CD4-positive, alpha-beta T cell treated with Interleukin-4 for 4 hours (primary cell): ENCODE measurements at places on chromosomes 3 and 15.

GRCh38 chr3:174784206-174784934 lies 74.8 kb upstream of the NAALADL2 start:
- no peak for DNase-seq

DNA sequence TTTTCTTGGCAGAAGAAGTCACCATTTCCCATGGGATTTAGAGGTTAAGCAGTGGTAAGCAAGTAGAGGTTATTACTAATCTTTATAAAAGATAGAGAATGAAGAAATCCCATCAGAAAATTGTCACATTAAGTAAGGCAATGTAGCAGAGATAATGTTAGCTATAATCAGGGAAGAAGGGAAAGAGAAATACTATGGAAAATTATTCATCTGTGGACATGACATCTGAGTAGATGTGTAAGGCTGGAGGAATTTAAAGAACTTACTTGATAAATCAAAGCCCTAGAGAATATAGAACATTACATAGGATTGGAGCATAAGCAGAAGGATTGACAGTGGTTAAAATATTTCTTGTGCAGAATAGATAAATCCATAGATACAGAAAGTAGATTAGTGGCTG lies 553.1 kb upstream of the CBLB start:
- DNase-seq = no peak

- DNase-seq = no peak
These were observed 19.8 kb downstream of the MORC1 start for GRCh38 chr3:109098079-109098644.

- no peak for DNase-seq
These were observed 28.8 kb downstream of the MTMR10 start for GRCh38 chr15:30962659-30963058.

- no peak for DNase-seq
These were observed 9.6 kb downstream of the CLEC3B start for GRCh38 chr3:45035441-45036301.

DNA sequence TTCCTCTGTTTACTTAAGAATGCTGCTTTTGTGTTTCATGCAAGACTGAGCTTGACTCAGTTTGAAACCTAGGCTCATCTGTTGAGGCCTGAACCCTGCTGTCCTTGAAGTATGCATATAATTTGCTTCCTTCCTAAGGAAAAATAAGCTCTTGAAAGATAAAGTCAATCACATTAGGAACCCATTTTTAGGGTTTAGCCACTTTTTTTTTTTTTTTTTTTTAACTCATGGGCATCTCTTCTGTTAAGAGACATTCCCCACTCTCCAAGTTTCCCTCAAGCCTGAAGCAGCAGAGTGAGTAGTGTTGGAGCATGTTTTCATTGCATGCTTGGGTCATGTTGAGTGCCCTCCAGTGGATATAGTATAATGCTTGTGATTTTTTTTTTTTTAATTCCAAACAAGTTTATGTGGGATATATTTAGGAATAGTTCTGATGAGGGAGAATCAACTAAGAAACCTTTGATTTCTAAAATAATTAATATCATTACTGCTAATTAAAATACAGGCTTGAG lies 3.6 kb downstream of the CTNNB1 start:
- DNase-seq = no peak

DNA sequence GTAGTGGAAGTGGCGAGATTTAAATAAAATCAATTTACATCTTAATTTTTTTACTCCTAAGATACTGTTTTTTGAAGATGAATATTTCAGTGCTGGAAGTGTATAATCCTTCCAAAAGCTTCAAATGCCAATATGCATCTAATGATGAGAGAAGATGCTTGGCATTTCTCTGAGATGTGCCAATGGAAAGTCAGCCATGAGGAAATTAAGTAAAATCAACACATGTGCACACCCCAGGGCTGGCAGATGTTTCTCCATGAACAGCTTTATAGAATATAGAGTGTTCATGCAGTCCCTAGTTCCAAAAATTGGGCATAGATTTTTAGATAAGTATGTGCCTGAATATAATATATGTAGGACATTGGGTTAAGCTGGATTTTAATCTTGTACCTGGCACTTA lies 90.1 kb downstream of the CPNE4 start:
- no peak for DNase-seq

GRCh38 chr3:50620420-50620819 lies 3.5 kb downstream of the MAPKAPK3 start:
- no peak for DNase-seq

DNA sequence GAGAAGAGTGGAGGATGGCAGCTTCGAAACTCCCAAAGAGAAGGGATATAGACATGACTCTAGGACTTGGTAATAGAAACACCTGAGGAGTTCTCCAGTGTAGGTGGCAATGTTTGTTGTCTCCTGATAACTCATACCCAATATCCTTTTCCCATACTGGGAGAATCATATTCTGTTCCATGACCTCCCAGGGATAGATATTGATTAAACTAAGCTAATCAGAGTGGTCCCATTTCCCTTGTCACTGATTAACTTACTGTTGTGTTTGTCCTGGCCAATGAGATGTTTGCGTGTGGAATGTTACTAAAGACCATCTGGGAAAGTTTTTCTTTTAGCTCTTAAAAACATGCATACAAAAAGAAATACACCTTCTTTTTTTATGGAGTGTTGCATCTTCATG lies 85.6 kb downstream of the RPL22L1 start:
- no peak for DNase-seq

GRCh38 chr3:64016941-64017620 lies 6.2 kb downstream of the PSMD6 start:
- DNase-seq = no peak

GRCh38 chr15:81411969-81412633 lies 38.1 kb upstream of the TMC3 start:
- DNase-seq = no peak

DNA sequence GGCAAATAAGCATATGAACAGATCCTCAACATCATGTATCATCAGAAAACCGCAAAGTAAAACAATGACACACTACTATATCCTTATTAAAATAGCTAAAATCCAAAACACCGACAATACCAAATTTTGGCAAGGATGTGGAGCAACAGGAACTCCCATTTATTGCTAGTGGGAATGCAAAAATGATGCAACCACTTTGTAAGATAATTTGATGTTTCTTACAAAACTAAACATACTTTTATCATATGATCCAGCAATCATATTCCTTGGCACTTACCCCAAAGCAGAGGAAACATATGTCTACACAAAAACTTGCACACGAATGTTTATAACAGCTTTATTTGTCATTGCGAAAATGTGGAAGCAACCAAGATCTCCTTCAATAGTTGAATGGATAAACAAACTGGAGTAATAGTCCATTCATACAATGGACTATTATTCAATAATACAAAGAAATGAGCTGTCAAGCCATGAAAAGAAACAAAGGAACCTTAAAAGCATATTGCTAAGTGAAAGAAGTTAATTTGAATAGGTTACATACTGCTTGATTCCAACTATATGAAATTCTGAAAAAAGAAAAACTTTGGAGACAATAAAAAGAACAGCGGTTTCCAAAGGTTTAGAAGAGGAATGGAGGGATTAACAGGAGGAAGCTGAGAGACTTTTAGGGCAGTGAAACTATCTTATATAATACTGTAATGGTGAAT lies 172.0 kb downstream of the VPS13C start:
- DNase-seq = no peak

- DNase-seq = no peak
These were observed 463.0 kb downstream of the ERC2 start for GRCh38 chr3:56005196-56005805.

DNA sequence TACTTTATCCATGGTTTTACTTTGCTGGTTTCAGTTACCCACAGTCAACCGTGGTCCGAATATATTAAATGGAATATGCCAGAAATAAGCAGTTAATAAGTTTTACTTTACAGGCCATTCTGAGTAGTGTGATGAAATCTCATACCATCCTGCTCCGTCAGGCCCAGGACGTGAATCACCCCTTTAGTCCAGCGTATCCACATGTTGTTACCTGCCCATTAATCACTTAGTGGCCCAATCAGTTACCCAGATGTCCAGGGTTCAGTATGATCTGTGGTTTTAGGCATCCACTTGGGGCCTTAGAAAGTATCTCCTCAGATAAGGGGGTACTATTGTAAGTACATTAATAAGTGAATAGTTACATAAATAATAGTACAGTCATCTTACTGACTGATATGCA lies 88.0 kb downstream of the TTBK2 start:
- DNase-seq = no peak

DNA sequence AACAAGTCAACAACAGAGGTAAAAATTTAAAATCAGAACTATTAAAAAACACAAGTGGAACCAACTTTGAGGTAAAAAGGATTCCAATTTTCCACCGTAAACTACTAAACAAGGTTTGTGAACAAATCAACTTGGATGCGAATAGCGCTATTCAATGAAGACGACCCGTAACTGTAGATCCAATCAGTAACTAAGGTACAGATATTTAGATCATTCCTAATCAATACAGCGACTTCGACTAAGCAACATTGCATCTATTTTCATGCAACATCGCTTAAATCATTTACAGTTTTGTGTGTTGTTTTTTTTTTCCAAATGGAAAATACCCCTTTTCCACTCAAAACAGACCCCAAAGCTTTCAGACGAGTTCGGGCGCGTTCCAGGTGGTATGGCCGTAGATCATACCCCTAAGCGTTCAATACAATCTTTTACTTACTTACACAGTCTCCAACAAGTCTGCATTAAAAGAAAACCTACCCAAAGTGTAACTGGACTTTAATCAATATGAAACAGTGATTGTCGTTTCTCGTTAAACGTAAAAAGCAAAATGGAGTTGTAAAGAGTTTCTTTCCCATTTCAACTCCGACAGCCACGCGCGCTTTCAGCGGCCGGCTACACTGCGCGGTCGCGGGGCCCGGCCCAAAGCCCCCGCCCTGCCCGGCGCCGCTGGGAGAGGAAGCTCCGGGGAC lies 786 bp downstream of the RHOA start:
- no peak for DNase-seq

- no peak for DNase-seq
These were observed 1020.2 kb downstream of the AGBL1 start for GRCh38 chr15:87099916-87100315.

DNA sequence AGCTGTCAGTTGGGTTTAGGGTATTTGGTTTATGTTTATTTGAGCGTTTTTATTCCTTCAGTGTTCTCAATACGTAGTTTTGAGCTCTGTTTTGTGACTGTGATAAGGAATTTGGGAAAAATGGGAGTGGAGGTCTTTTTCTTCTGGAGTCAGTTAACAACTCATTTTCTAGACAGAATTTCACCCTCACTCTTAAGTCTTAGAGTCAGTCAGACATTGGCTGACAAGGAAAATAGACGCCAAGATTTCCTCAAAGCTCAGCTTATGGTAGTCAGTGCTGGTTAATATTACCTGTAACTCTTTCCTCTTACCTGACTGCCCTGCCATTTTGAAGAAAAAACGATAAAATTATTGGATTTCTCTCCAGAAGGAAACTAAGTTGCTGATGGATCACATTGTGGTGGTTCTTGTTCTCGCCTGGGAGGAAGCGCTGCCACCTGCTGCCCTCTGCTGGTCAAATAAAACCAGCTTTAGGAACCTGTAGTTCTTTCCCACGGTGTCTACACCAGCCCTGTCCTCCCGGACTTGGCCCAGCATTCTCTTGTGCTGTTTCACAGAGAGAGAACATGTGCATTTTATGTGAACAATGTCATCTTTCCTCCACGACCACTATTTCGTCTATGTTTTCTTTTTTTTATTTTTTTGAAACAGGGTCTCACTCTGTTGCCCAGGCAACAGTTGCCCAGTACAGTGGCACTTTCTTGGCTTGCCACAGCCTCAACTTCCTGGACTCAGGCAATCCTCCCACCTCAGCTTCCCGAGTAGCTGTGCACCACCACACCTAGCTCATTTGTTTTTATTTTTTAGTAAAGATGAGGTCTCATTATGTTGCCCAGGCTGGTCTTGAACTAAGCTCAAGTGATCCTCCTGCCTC lies 41.4 kb upstream of the UMPS start:
- DNase-seq = peak; percentile 69

DNA sequence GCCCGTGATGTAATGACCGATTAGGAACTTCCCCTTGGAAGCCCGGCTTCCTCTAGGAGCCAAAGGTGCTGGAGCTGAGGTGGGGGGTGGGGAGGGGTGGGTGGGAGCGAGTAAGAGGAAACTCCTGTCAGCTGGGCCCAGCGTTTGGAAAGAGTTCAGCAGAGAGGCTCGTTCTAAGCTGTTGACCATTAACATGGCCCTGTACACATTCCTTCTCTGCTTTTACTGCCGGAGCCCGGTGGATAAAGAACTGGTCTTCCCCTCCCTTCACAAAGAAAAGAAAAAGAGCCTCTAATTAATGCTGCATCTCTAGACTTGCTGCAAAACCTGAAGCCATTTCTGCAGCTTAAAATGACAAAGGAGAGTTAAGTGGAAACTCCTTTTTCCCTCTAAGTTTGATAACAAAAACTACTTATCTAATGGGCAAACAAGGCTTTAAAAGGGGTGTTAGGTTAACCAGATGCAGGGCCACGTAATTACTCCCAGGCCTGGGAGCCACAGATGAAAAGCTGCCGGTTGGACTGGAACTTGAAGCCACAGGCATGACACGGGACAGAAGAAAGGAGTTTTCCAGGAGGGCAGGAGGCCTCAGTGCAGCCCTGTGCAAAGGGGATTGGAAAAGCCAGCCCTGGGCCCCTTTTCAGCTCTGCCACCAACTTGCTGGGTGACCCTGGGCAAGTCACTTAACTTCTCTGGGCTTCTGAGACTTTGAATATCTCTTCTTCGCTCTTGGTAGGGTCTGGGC lies 71.3 kb downstream of the SMAD6 start:
- DNase-seq = no peak

- DNase-seq = no peak
These were observed at the start of gene ATP10A for GRCh38 chr15:25863111-25863967. Gene ATP10A, minus strand, starts transcription at chr15:25863327. Its CDS starts 231 bp downstream, at chr15:25863096.

DNA sequence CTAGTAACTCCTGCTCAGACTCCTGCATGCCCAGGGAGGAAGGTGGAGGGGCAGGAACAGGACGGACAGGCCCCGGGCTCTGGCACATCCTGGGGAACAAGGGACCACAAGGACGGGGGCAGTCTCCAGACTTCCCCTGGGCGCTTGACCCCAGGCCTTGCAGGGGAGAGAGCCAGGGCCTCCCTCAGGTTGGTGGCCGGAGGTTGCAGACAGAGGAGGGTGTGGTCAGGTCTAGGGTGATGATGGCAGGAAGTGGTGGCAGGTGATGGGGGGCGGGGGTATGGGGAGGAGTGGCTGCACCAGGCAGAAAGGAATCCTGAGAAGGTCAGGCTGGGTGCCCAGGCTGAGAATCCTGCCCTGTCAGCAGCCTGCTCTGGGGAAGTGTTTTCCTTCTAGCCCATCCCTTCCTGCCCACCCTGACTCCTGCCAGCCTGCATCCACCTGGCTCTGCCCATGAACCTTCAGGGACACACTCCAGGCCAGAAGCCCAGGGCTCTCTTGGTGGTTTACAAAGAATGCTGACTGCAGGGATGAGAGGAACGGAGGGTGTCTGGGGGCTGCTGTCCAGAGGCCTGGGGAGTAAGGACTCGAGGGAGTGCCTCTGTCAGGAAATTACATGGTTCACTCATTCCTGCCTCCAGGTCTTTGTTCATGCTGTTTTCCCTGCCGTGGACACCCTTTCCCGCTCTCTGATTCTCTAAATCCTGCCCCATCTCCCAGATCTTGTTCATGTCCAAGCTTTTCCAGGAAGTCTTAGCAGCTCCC lies 15.8 kb downstream of the LOXL1 start:
- no peak for DNase-seq
